NCI-H1417 (cell line): ENCODE measurements at places on chromosomes 6 and 20.

DNA sequence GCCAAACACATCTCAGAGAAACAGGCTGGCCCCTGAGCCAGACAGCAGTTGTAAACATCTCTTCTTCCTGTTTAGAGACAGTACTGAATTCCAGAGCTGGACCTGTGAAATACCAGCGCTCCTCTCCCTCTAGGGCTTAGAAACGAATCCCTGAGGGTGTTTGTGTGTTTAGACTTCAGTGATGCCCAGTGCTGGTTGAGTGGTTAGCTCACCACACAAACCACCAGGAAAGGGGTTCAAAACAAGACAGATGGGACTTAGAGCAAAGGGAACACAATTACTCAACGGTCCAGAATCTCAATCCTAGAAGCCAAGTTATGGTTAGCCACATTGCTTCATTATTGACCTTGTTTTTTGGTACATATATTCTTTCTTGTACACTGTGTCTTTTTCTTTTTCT, 108.7 kb upstream of the TMEM170B start:
- DNase-seq: no peak

DNA sequence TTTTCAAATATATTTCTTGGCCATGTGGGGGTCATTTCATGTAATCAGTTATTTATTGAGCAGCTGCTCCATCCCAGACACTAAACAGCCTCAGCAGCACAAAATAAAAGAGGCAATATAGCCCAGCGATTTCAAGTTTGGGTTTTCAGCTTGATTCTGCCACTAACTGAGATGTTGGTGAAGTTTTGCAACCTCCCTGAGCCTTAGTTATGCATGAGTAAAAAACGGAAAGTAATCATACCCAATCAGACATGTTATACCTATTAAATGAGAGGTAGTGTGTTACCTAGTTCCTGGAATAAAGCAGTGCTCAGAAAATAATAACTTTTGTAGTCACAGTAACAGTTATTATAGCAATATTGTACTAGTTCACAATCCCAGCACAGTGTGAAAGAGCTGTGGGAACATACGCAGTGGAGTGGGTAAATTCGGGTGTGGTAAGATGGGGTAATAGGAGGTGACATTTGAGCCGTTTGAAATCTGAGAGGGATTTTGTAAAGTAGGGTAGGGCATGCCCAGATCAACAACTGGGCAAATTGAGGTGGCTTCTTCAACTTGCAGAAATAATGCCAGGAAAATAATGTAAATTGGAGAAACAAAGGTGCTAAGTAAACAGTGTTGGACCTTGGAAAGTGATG, 1.5 kb downstream of the SLC9A8 start:
- DNase-seq: no peak

DNA sequence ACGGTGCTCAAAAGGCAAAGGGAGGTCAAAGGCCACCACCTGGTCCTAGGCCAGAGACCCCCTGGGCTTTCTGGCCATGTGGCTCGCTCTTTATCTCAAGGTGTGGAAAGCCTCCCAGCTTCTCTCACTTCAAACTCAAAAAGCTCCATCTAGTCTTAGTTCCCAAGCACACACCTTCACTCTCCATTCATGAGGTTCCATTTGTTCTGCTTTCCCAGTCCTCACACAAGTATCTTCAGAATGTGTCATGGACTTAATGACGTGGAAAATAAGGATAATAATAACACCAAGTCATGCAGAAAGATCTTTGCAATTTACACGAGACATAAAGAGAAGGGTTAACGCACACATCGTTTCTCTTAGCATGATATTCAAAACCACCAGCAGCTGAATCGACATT, 219.3 kb downstream of the GMDS start:
- DNase-seq: no peak

- DNase-seq: no peak
Observed at GRCh38 chr6:11206576-11206975, 25.9 kb downstream of the NEDD9 start.

GRCh38 chr20:57525328-57526086, 567 bp upstream of the CTCFL start:
- no peak for DNase-seq

DNA sequence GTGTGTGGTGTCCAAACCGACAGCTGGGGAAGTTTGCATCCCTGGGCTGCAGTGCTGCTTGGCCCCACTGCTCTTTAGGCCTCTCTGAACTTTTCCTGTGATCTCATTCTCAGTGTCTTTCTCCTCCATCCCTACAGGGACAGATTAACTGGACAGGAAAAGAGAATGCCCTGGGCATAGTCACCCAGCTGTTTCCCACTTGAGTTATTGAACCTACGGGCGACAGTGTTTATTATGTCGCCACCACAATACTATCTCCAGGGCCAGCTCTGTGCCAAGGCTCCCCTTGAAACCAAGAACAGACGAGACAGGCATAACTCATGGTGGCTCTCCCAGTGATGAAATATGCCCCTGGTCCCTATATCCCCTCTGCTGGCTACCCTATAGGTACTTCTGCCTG, 147.8 kb upstream of the EPHA7 start:
- DNase-seq: peak; percentile 10

DNA sequence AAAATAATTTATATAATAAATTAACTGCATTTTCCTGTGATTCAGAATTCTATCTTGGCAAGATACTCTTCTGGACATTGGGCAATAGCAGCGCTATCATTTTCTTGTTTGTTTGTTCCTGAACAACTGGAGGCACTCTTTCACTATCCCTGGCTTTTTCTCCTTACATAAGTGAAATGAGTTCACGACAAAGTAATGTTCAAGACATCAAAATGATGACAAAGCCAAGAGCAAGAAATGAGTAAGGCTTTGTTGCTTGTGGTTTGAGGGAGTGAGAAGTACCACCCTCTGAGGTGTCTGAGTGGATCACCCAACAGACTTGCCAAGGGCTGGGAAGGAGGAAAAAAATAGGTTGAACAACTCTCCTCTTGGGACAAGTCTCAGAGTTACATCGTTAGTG, 466.6 kb upstream of the JAG1 start:
- DNase-seq: no peak
